ENCODE measurements at places on chromosomes 16 and 17. TPM values are rescaled to one million over a fixed set of nuclear protein-coding genes. Genes with fewer than 3 reads are reported as not detected.

The TMEM101 gene
- 83.1 TPM for total RNA-seq

The GPT2 gene
- total RNA-seq = 77.0 TPM

DNA sequence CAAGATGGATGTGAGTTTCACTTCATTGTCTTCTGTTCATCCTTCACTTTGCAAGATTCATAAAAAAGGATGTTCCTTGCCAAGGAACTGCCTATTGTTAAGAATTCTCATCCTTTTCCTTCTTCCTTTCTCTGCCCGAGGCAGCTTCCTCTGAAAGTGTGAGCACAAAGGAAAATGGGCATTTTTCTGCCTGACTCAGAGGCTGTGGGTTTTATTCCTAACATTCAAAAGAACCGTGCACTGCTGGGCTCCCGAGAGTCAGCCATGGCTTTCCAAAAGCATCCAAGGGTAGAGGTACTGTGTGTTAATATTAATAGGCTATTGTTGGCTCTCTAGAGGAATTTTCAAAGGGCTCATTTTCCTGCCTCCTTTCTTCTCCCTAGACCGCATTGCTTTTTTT is 289.4 kb downstream of the ABCC12 start:
- no peak for DNase-seq

DNA sequence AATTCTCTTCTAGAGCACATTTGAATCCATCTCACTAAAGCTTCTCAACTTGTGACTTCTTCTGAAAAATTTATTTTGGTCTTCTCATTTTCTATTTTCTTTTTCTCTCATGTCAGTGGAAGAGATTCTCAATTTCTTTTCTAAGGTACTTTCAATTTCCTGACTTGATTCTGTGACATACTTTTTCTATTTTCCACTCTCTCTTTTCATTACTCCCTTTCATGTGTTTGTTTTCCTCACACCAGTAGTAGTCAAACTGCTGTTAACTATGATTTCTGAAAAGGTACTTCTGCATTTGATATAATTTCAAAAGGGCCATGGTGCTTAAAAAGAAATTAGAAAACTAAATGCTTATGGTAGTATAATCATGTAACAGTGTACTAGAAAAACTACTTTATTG is 41.9 kb downstream of the NFAT5 start:
- DNase-seq = no peak

The HCRT gene
- not detected for total RNA-seq

The SLC35G6 gene
- not detected for total RNA-seq

GRCh38 chr17:38898812-38899348 is 26.5 kb upstream of the LASP1NB start:
- peak; percentile 40 for DNase-seq

DNA sequence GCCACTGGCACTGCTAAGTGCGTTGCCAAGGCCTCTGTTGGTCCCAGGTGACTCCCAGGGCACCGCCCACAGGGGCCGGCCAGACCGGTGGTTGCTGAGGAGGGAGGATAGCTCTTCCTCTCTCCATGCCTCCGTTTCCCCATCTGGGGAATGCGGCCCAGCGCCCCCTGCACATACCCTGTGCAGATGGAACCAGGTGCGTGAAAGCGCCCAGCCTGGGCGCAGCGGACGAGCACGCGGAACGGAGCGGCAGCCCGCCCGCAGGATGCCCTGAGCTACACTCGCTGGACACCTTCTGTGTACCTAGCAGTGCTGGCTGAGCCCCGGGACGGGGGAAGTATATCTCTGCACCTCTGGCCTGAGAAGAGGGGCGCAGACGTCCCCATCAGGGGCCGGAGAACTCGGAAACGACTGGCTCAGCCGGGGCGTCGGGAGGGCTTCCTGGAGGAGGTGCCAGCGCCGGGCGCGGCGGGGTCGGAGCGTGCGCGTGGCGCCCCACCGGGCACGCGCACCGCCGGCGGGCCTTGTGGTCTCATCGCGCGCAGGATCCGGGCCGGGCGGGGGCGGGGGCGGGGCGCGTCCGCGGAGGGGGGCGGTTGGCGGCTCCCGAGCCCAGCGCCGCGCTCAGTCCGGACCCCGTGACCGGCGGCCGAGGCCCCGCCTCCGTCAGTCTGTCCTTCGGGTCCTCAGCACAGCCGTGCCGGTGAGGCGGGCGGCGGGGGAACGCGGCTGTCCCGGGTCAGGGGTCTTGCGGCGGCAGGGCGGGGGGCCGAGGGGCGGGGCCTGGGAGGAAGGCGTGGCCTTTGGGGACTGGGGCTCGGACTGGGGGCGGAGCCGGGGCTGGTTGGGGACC is at the start of the genes CCDC78 and HAGHL:
CCDC78 (minus strand) TSS at position 6 of the 853 bp plus-strand sequence. CDS start 76 bp downstream, outside the sequence.
HAGHL (plus strand) TSS at position 669 of the 853 bp plus-strand sequence. CDS start 404 bp downstream, outside the sequence.
- DNase-seq = peak; percentile 65

GRCh38 chr17:65403626-65404025 is 157.8 kb downstream of the AXIN2 start:
- no peak for DNase-seq

The SLC52A1 gene
- not detected for total RNA-seq

The ARL2BP gene
- total RNA-seq = 6.8 TPM

The DPH1 gene
- total RNA-seq = 31.6 TPM

DNA sequence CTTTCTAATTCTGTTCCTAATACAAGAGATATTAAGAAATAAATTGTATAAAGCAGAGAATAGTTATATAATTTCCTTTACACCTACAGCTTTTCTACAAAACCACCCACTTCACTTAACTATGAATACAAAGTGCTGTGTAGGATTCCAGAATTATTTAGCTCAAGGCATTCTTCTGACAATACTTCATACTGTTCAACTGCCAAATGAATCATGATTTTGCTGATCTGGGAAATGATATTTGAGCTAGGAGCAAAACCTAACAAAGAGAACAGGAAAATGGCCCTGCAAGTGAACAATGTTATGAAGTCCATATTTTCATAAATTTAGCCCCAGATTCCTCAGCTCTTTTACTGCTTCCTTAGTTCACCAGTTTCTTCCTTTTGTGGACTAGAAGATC is 12.9 kb downstream of the BBS2 start:
- DNase-seq = no peak

The CXCL16 gene
- 12.7 TPM for total RNA-seq

DNA sequence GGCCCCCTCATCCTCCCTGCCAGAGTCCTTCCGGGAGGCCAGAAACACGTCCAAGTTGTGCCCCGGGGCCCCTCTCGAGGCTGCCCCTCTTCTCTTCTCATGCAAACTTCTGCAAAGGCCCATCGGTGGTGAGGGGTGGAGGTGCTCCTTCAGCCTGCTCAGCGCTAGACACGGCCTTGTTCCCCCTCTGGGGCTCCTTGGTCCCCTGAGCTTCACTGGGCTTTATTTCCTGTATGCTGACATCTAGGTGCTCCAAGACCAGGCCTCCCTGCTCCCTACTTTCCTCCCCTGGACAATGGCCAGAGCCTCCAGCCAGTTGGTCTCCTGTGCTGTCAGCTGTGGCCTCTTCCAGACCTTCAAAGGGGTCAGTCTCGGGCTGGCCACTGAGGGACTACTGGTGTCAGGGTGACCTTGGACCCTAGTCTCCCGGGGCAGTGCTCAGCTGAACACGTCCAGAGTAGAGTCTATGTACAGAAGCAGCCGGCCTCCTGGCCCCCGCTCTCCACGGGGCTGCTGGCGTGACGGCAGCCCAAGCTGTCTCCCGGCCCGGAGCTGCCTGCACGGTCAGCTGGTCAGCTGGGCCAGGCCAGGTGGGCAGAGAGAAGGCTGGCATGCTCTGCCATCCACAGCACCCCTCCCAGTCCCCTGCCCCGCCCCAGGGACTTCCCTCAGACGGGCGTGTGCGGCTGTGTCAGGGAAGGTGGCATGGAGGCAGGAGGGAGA is 1.7 kb upstream of the PRR35 start:
- DNase-seq = no peak

The CHST4 gene
- 6.6 TPM for total RNA-seq

The TBC1D26 gene
- not detected for total RNA-seq

The NAA38 gene
- total RNA-seq = 71.8 TPM

DNA sequence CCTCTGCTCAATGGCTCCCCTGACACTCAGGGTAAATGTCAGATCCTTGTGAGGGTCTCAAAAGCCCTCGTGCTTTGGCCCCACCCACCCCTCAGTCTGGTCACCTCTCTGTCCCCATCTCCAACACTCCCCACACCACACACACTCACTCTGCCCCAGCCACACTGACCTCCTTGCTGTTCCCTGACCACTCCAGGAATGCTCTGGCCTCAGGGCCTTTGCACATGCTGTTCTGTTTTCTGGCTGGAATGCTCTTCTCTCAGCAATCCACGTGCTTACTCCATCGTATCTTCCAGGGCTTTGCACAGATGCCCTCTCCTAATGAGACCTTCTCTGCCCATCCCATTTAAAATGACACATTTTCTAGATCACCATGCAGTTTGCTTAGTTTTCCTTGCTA is 28.2 kb downstream of the GAS7 start:
- DNase-seq = no peak

- peak; percentile 65 for DNase-seq
Measured at GRCh38 chr17:1060991-1061390, 64.1 kb downstream of the TIMM22 start.

The FZD2 gene
- total RNA-seq = 0.47 TPM

GRCh38 chr16:64657316-64658011 is 464.4 kb downstream of the CDH11 start:
- no peak for DNase-seq

- no peak for DNase-seq
Measured at GRCh38 chr17:21024024-21024423, 18.8 kb downstream of the USP22 start.

- DNase-seq = no peak
Measured at GRCh38 chr17:4256952-4257351, 6.8 kb downstream of the ANKFY1 start.

GRCh38 chr17:5931616-5932015 is 138.6 kb upstream of the WSCD1 start:
- no peak for DNase-seq

DNA sequence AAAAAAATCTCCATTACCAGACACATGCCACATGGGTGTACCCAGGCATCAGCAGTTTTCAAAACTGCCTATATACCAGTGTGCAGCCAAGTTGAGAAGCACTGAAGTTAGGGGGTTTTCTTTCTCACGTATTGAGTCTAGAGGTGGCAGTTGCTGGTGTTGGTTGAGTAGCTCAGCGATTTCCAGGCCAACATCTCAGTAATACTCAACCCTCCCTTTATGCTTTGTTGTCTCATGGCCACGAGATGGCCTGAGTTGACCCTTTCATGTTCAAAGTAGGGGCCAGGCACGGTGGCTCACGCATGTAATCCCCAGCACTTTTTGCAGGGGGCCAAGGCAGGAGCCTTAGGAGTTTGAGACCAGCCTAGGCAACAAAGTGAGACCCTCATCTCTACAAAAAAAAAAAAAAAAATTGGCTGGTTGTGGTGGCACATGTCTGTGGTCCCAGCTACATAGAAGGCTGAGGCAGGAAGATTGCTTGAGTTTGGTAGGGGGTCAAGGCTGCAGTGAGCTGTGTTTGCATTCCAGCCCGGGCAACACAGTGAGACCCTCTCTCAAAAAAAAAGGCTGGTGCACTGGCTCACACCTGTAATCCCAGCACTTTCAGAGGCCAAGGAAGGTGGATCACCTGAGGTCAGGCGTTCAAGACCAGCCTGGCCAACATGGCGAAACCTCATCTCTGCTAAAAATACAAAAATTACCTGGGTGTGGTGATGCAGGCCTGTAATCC is 10.8 kb downstream of the LRRC3C start:
- no peak for DNase-seq

DNA sequence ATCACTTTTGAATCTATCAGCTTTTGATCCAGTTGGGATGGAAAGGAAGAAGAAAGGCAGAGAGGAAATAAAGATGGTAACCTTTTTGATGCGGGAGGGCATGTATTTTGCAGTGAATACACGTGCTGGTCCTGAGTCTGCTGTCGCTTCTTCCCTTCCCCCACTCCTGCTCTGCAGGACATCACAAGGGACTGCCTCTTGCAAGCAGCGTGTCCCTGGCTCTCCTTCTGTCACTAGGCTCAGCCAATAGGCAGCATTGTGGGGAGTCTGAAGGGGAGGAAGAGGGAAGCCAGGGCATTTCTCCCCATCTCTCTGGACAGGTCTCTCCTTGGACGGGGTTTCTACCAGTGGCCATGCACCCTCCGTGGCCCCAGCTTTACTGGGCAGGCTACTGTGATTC is 15.7 kb upstream of the WFDC1 start:
- no peak for DNase-seq

The HOXB6 gene
- total RNA-seq = 160 TPM

DNA sequence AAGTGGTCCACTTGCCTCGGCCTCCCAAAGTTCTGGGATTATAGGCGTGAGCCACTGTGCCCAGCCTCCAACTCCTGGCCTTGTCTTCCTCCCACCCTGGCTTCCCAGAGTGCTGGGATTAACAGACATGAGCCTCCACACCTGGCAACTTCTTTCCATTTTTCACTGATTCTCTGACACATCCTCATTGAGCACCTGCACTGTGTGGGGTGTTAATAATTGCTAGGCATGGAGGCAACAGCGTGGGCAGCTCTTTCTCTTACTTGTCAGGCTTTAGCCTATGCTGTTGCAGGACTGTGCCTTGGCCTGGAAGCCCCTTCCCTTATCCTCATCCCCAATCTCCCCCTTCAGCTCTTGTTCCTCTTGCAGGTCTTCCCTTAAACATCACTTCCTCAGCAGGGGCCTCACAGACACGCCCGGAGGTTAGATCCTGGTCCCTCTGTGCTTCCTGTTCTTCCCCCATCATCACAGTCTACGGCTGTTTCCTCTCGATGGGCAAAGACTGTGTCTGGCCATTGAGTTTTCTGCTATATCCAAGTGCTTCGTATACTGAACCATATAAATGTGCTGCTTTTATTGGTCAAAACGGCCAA is 7.9 kb downstream of the QPRT start:
- no peak for DNase-seq

The KRT40 gene
- total RNA-seq = 2.7 TPM

The LHX1 gene
- total RNA-seq = not detected

The HOXB9 gene
- total RNA-seq = 188 TPM

- no peak for DNase-seq
Measured at GRCh38 chr17:34884597-34884996, 76.7 kb downstream of the CCT6B start.

- no peak for DNase-seq
Measured at GRCh38 chr17:18925187-18925586, 26.8 kb upstream of the SLC5A10 start.

The PIK3R6 gene
- total RNA-seq = not detected

GRCh38 chr16:90044111-90044551 is 24.9 kb upstream of the DBNDD1 start:
- peak; percentile 74 for DNase-seq

The BCL7C gene
- 34.3 TPM for total RNA-seq

DNA sequence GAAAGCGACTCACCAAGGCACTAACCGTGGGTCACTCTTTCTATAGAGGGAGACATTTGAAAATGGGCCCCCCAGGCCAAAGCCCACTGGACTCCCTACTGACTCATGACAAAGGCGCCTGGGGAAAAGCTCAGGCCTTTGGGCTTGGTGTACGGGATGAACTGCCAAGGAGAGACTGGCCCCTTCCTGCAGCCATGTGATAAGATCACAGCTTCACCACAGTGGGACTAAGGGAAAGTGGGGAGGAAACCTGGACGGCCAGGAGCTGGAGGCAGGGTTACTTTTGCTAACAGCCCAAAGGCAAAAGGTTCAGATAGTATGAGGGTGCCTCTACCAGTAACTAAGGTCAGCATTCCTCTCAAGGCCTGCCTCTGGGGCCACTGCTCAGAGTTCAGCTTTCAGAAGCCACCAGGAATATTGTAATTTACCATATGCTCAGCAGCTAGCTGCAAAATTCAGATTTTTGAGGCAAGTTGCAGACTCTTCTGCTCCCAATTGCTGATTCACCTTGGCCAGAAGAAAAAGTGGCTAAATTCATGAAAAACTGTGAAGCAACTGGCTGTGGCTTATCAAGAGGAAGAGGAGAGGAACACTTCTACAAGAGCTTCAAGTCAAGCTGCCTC is 37.1 kb upstream of the SLC25A19 start:
- DNase-seq = no peak

The TSPAN10 gene
- 0.10 TPM for total RNA-seq
